ENCODE measurements at places on chromosomes 5 and 9.
A peak's percentile ranks its signal among the peaks of the same experiment; 100 is the strongest.

DNA sequence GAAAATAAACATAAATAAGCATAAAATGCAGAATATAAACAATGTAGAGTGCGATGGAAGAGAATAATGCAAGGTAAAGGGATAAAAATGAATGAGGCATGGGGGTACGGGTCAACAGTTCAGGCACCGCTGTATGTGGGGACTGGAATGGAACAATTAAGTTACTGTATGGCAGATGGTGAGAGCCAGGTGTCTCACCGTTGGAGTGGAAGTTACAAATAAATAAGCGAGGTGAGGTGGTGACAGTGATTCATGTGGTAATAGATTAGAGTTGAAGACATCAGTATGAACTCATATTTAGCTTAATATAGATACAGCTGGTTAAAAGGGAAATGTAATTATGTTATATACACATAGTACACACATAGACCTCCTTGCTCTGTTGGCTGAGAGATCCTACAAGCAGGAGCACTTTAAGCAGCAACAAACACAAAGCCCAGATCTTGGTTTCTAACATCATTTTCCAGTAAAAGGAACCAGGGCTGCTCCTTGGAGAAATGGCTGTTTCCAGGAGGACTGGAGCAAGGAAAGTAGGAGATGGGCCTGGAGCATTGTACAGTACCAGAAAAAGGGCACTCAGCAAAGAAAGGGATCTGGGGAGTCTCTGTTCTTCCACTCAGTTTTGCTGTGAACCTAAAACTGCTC lies 2.4 kb upstream of the OMD start:
- no peak for DNase-seq

- no peak for DNase-seq
These were observed 187.3 kb downstream of the SNX18 start for GRCh38 chr5:54704825-54705224.

- DNase-seq = no peak
These were observed 61.4 kb downstream of the SERINC5 start for GRCh38 chr5:80194468-80194867.

GRCh38 chr9:123536455-123536868 lies 180.5 kb downstream of the CRB2 start:
- DNase-seq = no peak

DNA sequence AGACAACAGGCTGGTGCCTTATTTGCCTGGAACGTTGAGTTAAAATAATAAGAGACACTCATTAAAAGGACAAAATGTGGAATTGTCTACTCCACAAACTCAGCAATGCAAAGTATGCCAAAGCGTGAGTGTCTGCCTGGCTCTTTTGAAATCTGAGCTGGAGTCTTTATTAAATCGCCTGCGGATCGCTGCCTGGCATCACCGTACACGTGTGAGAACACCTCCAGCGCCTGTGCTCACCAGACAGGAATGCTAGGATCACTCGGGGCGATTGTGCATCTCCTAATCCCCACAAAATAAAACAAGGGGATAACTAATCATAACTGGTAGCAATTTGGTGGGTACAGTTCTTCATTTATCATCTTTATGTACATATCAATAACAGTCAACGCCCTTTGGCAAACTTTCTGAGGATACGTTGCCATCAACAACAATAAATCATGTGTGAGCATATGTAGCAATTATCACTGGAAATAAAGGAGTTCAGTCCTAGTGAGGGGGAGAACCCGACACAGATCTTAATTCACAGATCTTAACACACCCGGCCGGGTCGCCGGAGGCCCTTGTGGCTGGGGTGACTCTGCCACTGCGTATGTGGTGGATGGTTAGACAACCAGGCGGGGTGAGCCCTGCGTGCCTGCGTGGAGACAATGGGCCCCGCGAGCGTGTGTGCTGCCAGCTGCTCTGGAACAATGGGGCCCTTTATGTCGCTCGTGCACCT lies 284.9 kb upstream of the IRX1 start:
- DNase-seq = peak; percentile 87

DNA sequence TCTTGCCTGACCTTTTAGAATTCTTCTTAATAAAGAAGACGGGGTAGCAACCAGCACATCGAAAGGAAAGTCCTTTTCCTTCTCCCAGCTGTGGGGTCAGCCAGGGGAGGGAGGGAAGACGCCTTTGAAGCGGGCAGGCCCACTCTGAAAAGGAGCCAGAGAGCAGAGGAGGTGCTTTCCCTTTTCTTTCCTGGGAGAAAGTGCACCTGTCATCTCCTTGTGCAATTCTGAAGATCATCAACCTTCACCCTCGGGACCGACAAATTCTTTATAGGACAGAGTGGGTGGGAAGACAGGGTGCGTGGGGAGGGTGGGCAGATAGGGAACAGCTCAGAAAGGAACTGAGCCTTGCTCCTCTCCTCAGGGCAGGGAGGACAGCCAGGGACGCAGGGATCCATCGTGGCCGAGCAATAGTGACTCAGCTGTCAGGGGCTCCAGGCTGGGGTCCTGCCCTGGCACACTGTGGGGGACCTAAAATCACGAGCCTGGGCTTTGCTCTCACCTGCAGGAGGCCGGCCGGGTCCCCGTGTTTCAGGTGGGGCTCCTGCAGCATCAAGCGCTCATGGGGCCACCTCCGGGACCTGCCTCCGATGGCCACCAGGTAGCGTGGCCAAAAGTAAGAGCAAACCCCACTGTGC lies 141.0 kb downstream of the OLFM1 start:
- DNase-seq = no peak

GRCh38 chr5:31066655-31067328 lies 126.7 kb upstream of the CDH6 start:
- peak; percentile 10 for DNase-seq

- no peak for DNase-seq
These were observed 25.1 kb upstream of the MELK start for GRCh38 chr9:36547598-36547997.

DNA sequence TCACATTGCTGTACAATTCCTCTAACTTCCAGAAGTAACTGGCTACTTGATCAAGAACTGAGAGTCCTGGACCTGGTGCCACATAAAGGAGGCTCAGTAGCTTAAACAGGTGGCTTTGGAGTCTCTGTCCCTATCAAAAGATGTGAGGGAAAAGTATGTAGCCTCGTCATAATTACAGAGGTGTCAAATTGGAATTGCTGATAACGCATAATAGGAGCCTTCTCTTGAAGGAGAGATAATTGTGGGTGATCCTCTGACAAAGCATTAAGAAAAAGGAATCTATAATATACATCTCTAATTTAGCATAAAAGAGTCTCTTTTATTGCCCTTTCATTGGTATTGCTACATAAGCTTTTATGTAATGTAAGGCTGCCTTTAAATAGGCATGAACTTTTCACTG lies 1246.4 kb upstream of the CDH9 start:
- no peak for DNase-seq

DNA sequence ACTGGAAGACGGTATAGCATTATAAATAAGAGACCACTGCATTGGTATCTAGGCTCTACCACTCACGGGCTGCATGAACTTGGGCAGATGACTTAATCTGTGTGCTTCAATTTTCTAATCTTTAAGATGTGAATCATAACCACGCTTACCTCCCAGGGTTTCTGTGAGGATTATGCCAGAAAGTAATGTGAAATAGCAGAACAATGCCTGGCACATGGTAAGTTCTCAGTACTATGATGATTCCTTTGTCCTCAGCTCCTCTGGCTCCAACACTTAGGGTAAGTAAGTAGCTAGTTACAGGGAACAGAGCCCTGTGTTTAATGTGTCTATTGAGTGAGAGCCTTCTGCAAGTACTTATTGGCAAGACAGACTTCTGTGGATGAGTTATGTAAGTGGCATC lies 31.1 kb downstream of the POU4F3 start:
- peak; percentile 32 for DNase-seq

DNA sequence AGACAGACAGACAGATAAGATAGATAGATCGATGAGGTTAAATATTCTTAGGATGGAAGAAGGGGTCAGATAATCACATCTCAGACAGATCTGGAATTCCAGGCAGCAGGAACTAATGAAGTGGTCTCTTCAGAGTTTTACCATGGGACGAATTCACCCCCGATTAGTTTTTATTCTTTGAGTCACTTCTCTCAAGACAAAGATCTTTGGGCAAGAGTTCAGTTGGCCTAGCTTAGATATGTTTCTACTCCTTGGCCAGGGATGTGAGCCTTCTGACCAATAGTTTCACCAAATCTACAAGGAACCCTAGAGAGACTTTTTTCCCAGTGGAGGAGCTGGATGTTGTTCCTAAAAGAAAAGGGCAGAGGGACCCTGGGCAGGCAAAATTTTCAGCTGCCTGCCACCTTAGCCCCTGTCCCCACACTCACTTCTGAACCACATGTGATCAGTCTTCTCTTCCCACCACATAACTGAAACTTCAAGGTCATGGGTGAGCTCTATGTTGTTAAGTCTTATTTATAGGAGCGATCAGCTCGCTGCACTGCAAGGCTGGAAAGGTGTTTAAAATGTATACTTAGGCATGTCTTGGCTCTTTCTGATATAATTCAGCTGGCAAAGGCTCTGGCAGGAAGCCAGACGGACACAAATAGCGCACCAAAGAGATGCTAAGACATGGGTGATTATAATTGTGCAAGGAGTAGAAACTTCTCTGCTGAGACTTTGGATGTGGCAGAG lies 132.9 kb downstream of the PALM2AKAP2 start:
- peak; percentile 38 for DNase-seq

DNA sequence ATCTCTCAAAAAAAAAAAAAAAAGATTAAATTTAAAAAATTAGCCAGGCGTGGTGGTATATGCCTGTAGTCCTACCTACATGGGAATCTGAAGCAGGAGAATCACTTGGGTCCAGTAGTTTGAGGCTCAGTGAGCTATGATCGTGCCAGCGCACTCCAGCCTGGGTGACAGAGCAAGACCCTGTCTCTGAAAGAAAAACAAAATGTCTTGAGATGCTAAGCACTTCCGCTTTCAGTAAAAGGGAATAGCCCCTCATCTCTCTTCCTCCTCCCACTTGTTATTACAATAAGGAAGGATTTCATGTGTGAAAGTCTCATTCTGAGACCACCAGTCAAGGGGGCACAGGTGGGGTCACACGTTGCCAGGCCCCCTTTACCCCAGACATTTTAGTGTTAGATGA lies 79.4 kb downstream of the GOLPH3 start:
- DNase-seq = no peak

- DNase-seq = peak; percentile 30
These were observed 2.3 kb downstream of the TPRN start for GRCh38 chr9:137198051-137198901.

DNA sequence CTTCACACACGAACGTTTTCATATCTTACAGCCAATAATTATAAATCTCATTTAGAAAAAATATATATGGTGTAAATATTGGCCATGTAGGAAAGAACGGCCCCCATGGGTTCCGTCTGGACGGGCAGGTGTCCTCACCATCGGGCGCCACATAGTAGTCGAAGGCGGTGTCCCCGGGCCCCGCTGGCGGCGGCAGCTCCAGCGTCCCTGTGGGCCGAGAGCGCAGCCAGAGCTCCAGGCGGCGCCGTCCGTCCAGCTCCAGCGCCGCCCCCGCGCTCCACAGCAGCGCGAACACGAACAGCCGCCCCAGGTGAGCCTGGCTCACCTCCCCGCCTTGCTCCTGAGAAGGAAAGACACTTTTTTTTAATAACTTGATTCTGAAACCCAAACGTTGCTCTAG lies 134.6 kb downstream of the DNAH5 start:
- DNase-seq = no peak

- no peak for DNase-seq
These were observed 34.4 kb downstream of the NSUN2 start for GRCh38 chr5:6598351-6598900.

- no peak for DNase-seq
These were observed 10.6 kb upstream of the ANGPTL2 start for GRCh38 chr9:127132921-127133647.

DNA sequence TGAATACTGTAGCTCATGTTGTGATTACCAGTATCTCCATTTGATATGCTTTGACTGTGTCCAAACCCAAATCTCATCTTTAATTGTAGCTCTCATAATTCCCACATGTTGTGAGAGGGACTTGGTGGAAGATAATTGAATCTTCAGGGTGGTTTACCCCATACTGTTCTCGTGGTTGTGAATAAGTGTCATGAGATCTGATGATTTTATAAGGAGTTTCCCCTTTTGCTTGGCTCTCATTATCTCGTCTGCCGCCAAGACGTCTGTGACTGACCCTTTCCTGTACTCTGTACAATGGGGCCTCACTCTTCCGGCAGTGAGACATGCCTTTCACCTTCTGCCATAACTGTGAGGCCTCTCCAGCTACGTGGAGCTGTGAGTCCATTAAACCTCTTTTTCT lies 59.3 kb downstream of the TRIO start:
- DNase-seq = no peak

GRCh38 chr9:71642056-71642455 lies 126.3 kb downstream of the CEMIP2 start:
- DNase-seq = no peak

DNA sequence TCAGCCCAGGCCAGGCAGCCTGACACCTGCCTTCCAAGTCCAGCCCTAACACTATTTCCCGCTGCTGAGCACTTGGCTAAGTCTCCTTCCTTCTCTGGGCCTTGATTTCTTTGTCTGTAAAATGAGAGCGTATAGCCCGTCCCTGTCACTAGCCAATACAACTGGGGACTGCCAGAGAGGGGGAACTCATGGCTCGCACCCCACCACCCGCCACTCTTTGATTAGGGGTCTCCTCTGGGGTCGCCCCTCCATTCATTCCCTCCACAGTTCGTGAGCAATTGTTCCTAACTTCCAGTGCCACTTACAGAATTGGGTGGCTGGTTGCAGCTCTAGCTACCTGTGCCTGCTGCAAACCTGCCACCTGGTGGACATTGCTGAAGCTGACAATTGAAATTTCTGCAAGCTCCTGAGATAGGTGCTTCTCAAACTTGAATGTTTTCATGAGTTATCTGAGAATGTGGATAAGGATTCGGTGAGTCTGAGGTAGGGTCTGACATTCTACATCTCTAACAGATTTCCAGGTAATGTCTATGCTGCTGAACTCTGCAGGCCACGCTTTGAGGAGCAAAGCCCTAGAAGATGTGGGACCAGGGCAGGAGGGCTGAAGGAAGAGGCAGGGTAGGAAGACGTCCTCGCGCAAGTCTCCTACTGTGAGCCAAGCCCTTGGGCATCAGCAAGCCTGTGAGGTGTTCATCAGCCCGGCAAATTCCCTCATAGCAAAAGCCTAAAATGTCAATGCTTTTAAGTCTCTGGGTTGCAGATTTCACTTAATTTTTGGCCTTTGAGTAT lies 13.3 kb upstream of the RECK start:
- peak; percentile 68 for DNase-seq

- DNase-seq = peak; percentile 20
These were observed 108.8 kb downstream of the ANXA1 start for GRCh38 chr9:73260506-73260905.

- peak; percentile 31 for DNase-seq
These were observed 41.9 kb downstream of the STK10 start for GRCh38 chr5:172145870-172146747.

DNA sequence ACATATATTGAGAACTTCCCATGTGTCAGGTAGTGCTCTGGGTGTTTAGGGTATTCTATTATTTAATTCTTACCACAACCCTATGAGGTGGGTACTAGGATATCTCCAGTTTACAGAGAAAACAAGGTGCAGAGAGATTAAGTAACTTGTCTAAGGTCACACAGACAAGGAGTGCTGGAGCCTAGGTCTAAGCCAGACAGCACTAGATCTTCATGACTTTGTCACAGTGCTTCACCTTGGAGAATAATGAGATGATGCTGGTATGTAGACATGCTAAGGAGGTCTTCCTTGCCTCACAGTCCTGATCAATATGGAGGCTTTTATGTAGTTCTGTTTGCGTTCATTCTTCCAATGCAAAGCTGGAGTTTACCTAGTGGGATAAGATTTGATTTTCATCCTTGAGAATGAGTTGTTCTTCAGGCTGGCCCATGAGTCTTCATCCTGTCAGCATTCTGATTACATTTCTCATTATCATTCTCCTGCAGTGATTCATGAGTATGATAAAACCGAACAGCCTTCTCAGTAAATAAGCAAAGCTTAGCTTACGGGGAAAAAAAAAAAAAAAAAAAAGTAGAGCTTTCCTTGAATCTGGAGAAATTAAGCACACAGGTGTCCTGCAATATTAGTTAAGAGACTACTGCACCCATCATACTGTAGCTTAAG lies 176.3 kb downstream of the C9orf152 start:
- peak; percentile 97 for DNase-seq

Measured in bronchial epithelial cell (primary cell).